Activated T-cell treated with anti-CD3 and anti-CD28 coated beads, Interleukin-2, amount 50 U/mL, for 4 hours (primary cell): ENCODE measurements at places on chromosomes 4 and X.

DNA sequence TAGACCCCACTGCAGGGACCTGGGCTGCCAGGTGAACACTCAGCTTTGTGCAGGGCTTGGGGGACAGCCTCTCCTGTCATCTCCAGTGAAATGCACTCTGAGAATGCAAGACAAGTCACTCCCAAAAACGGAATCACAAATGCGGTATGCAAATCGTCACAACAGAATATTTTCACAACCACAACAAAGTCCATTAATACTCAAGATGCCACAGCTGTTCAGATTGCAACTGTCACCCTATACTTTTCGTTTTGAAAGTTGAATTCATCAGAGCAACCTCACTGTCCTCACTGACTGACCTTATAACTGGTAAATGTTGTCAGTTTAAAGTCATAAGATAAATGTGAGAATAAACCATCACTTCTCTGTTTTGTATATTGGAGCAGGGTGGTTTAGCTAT, 16.6 kb downstream of the JAKMIP1 start:
- no peak for DNase-seq

DNA sequence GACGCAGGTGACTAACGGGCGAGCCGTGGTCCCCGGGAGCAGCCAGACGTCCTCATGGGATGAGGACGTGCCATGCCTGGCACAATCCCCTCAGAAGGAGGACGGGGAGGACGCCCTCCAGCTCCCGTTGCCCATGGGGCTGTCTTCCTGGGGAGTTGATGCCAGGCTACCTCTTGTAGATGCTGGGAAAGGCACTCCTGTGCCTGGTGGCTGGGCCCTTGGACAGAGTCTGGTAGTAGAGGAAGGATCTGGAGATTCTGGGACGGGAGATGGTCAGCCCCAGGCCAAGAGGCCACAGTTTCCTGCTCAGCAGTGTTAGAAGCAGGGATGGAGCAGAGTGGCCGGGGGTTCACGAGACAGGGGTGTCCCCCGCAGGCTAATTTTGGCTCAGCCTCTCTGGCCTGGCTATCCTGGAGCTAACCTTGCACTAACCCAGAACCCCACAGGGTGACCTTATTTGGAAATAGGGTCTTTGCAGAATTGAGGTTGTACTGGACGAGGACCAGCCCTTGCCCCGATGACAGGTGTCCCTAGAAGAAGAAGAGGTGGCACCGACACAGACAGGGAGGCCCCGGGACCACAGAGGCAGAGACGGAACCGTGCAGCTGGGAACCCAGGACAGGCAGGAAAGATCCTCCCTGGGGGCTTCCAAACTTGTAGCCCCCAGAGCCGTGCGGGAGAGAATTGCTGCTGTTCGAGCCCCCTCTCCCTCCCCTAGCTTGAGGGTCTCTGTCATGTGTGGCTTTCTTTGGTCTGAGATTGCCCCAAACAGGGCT, 50.1 kb upstream of the ADRA2C start:
- no peak for DNase-seq

GRCh38 chr4:129543299-129543698, 447.3 kb downstream of the C4orf33 start:
- DNase-seq: no peak

- no peak for DNase-seq
Observed at GRCh38 chr4:90419124-90419711, 292.0 kb downstream of the CCSER1 start.
